Lung microvascular endothelial cell (primary cell): ENCODE measurements at places on chromosomes 7 and 10.

DNA sequence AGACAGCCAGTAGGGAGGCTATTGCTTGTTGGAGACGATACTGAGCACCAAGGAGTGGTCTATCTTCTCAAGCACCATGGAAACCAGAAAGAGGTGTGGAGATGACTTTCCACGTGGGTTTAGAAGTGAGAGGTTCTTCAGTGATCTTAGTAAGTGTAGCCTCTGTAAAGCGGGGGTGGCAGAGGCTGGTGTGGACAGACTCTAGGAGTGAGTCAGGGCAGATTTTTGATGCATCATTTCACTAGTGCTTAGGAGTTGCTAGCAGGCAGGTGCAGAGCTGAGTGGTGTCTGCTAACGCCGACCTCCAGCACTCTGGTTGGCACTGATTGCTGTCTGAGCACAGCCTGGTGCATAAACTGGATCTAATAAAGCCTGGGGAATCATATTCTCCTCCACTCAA, 78.4 kb upstream of the ADO start:
- no peak for DNase-seq

GRCh38 chr7:18458830-18459229, 36.7 kb upstream of the HDAC9 start:
- DNase-seq: no peak

DNA sequence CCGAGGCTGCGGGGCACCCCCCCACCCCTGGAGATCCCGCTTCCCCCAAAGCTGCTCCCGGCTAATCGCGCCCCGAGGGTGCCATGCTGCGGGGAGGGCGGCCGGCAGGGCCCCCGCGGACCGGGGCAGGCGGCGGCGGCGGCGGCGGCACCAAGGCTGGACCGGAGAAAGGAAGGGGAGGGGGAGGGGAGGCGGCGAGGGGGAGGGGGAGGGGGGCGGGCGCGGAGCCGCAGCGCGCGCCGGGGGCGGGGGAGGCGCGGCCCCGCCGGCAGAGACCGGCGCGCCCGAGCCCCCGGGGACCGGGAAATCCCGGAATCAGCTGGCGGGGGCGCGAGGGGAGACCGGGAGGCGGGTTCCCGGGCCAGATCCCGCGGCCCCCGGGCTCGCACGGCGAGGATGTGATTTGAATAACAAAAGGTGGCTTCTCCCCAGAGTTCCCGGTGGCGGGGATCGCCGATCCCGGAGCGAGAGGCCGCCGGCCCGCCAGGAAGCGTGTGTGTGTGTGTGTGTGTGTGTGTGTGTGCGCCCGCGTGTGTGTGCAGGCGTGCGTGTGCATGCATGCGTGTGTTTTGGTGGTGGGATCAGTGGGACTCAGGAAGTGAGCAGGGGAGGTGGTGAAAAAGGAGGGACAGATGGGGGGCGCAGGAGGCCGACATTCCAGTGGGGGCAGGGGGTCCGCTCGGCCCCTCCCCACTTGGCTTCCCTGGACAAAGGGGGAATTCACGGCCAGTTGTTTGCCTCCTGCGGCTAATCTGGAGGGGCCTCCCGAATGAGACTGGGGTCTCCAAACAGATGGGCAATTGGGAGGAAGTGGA, 99.5 kb downstream of the HIP1 start:
- peak; percentile 71 for DNase-seq

DNA sequence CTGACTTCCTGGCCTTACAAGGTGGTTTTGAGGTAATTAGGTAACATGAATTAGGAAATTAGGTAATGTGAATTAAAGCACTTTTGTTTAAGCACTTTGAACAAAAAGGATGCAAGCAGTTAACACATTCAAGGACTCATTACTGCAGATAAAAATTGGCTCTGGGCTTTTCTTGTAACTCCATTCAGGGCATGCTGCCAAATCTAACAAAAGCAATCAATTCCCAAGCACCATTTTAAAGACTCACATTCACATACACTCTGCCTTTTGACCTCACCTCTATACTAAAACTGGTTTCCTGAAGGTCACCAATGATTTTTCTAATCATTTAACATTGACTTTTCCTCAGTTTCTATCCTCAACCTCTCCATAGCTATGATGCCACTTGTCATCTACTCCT, 251.2 kb upstream of the RHOBTB1 start:
- no peak for DNase-seq

GRCh38 chr10:95818668-95819067, 62.7 kb downstream of the ENTPD1 start:
- DNase-seq: peak; percentile 94

DNA sequence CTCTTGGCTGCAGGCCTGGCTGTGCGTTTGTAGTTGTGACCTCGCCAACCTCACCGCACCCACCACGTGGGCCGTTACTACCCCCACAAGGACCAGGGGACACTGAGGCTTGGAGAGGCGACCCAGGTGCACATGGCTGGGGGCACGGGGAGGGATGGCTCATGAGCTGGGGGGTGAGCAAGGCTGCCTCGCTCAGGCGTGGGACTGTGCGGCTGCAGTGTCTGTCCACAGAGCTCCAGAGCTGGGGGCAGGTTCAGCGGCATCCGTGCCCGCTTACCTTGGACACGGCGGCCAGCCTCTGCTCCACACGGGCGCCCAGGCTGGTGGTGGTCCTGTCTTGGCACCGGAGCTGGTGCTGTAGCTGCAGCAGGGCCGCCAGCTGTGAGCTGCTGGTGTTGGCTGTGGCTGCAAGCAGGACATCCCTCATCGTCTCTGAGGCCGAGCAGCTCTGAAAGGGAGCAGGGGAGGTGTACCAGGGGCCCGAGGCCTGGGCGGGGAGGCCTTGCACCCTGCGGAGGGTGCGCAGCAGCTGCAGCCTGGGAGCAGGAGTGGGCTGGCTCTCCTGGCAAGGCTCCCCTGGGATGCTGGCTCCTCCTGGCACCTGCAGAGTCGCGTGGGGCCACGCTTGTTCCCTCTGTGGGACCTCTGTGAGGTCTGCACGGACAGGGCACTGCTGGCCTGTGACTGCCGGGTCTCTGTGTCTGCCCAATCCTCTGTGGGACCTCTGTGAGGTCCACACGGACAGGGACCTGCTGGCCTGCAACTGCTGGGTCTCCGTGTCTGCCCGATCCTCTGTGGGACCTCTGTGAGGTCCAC, 60.0 kb upstream of the NKX6-2 start:
- no peak for DNase-seq

DNA sequence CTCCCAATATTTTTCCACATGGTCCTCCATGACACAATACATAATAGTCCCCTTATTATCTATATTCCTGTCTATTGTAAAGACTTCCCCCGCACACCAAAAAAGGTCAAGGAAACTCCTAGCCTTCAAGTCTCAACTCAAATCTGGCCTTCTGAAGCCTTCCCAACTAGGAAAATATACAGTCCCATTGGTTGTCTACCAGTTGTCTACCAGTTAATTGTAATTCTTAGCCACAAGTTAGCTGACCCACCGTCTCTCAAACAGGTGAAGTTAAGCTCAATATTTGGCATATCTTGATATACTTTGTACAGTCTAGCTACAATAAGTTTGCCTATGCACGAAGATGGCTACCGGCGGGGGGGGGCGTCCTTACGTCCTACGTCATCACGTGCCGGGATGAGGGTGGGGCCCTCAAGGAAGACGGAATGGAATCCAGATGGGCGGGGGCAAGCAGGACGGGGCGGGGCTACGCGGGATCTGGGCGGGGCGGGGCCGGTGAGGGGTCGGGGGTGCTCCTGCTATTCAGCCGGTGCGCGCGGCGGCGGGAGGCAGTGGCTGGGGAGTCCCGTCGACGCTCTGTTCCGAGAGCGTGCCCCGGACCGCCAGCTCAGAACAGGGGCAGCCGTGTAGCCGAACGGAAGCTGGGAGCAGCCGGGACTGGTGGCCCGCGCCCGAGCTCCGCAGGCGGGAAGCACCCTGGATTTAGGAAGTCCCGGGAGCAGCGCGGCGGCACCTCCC, at the start of gene AHR:
TSS of gene AHR (plus strand) at position 551 of the 738 bp plus-strand sequence. CDS start 613 bp downstream, outside the sequence.
- peak; percentile 96 for DNase-seq

DNA sequence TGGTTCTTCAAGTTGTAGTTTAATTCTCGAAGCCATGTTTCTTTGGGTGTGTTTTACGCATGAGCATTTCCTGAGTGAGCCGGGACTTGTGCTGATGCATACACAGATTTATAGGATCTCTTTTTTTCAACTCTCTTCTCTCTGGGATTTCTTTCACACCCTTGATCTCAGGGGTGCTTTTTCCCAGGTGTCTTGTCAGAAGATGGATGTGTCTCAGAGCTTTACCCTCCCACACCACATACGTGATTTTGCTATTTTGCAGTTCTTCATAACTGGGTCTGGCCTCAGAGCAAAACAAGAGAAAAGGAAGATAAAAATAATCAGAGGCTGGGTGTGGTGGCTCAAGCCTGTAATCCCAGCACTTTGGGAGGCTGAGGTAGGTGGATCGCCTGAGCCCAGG, 177.0 kb downstream of the CAMK1D start:
- DNase-seq: no peak

GRCh38 chr7:101555269-101555920, 73.7 kb downstream of the MYL10 start:
- DNase-seq: no peak

GRCh38 chr10:119190353-119190752, 11.7 kb upstream of the PRDX3 start:
- DNase-seq: peak; percentile 84

DNA sequence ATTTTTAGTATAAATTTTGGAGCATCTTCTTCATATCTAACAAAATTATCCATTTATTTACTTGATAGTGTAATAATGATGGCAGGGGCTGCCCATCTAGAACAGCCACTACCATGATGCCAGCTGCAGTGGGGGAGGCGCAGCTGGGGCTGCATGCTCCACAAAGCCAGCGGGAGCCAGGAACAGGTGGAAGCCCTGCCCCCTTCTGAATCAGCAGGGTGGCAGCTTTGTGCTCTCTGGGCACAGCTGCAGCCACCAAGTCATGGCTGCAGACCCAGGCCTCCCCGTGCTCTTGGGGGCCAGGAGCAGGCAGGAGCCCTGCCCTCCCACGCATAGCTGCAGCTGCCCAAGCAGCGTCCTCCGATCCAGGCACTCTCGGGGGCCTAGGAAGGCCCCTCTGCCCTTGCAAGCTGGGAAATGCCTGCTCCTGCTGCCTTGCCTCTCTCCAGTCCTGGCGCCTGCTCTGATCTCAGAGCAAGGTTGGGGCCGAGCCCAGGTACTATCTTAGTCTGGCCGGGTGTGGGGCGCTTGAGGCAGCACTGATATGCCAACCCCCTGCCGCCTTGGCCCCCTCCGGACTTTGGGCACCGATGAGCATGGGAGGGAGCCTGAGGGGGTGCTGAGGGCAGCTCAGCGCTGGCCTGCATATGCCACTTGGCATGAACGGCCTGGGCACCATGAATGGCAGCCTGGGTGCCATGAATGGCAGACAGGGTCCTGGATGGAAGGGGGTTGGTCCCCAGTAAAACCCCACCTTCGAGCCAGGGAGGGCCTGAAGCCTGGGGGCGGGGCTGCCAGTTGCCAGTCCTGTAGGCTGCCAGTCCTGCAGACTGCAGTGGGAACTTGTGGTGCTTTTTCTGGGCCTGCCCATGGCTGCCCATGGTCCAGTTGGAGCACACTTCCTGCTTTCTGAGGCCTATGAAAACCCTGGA, 1110.8 kb upstream of the POT1 start:
- no peak for DNase-seq

- DNase-seq: no peak
These were observed 146.7 kb upstream of the MGMT start for GRCh38 chr10:129320340-129320739.
